Urinary bladder (tissue), 4 donors: ENCODE measurements at places on chromosomes 4 and X. TPM values are rescaled to one million over a fixed set of nuclear protein-coding genes. Genes with fewer than 3 reads are reported as not detected.
A peak's percentile ranks its signal among the peaks of the same experiment; 100 is the strongest.

GRCh38 chr4:8316911-8317351 lies 47.4 kb downstream of the HTRA3 start:
- no peak for DNase-seq

- no peak for DNase-seq
Measured at GRCh38 chr4:15906020-15906443, 32.5 kb downstream of the FGFBP1 start.

DNA sequence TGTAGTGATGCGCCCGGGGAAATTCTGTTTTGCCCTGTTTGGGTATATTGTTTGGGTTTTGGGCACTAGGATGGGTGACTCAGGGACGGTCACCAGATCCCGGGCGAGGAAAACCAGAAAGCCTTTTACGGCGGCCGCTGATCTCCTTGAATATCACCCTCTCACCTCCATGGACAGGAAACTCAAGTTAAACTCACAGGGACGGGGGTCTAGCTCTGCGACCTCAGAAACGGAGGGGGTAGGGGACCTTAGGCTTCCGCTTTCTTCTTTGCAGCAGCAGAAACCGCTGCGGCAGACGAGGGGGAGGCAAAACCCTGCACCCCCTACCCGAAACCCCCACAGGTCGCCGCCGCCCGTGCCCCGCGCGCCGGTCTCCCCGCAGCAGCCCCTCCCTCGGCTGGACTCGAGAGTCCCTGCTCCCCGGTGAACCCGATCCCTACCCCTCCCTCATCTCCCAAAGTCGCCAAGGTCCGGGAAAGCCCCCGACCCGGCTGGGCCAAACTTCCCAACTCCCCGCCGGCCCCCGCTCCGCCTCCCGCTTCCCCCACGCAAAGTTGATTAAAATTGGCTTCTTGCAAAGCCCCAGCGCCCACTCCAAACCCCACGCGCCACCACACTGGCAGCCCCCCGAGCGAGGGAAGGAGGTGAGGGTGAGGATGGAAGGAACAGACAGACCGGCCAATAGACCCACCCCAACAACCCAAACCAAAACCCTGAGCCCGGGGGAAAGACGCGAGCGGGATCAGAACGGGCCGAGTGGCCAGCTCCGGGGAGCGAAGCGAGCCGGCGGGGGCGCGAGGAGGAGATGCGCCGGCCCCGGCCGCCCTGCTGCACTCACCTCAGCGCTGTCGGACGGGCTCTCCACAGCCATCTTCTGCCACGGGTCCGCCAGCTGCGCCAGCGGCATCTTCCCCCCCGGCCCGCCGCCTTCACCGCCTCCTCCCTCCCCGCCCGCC lies 705 bp downstream of the RPS6KA3 start:
- DNase-seq: no peak

The COX7B2 gene
- total RNA-seq: not detected

DNA sequence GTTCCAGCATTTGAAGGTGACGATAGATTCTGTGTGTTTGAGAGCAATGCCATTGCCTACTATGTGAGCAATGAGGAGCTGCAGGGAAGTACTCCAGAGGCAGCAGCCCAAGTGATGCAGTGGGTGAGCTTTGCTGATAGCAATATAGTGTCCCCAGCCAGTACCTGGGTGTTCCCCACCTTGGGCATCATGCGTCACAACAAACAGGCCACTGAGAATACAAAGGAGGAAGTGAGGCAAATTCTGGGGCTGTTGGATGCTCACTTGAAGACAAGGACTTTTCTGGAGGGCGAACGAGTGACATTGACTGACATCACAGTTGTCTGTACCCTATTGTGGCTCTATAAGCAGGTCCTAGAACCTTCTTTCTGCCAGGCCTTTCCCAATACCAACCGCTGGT lies 142.0 kb downstream of the PLS3 start:
- DNase-seq: no peak

DNA sequence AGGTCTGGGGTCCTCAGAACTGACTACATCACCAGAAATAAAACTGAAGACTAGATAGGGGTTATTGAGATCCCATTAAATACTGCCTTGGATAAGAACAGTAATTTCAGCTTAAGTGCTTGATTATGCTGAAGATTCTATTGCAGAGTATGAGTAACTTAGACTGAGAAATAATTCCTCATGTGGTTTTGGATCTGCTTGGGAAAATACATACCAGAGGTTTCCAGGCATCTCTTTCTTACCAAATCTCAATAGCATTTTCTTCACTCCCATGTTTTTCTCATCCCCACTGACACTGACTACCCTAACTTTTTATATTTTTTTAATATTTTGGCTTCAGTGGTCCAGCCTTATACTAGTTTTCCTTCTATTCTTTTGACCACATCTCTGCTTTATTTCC lies 92.0 kb upstream of the TEX13D start:
- no peak for DNase-seq

- DNase-seq: no peak
Measured at GRCh38 chr4:186740822-186741221, 17.2 kb upstream of the FAT1 start.

The ABLIM2 gene
- total RNA-seq: 1.1 TPM

The NSUN7 gene
- 9.0 TPM for total RNA-seq

- DNase-seq: no peak
Measured at GRCh38 chr4:5096261-5096660, 45.0 kb downstream of the STK32B start.

- no peak for DNase-seq
Measured at GRCh38 chr4:95188701-95189370, 359.9 kb downstream of the UNC5C start.

The ABCG2 gene
- 22.9 TPM for total RNA-seq

The GLRA2 gene
- 1.6 TPM for total RNA-seq

DNA sequence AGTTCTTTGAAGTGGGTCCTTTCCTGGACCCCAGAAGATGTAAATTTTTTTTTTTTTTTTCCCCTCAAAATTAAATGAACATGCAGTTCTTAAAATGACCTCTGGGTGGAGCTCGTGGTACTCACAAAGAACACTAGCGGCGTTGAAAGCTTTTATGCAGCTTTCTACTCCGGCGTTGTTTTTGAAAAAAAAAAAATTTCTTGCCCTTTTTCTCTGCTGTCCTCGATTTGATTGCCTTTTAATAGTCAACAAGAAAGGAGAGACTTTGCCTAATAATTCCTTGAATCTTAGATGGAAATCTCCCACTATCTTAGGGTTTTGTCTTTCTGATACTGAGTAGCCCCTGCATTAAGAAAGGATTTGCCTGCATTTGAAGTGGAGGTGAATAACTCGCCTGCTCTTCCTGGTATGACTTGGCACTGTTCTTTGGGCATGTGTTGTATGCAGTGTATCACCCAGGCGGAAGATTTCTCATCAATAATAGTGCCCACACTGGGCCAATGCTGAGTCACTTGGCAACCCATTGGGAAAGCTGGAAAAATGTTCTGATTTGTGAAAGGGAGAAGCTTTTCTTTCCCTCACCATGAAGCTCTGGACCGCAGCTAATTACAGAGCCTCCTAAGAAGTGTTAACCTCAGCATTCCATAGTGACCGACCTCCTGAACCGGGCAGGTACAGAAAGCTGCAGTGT lies 104.0 kb downstream of the PHEX start:
- no peak for DNase-seq

The DGAT2L6 gene
- total RNA-seq: not detected

GRCh38 chrX:96424007-96424406 lies 260.6 kb upstream of the DIAPH2 start:
- DNase-seq: no peak

GRCh38 chrX:952816-953215 lies 259.6 kb downstream of the CRLF2 start:
- DNase-seq: no peak

The PTCHD1 gene
- total RNA-seq: 6.0 TPM

- no peak for DNase-seq
Measured at GRCh38 chrX:13373431-13374187, 53.8 kb upstream of the ATXN3L start.

GRCh38 chr4:13615161-13615560 lies 12.4 kb downstream of the BOD1L1 start:
- DNase-seq: no peak

DNA sequence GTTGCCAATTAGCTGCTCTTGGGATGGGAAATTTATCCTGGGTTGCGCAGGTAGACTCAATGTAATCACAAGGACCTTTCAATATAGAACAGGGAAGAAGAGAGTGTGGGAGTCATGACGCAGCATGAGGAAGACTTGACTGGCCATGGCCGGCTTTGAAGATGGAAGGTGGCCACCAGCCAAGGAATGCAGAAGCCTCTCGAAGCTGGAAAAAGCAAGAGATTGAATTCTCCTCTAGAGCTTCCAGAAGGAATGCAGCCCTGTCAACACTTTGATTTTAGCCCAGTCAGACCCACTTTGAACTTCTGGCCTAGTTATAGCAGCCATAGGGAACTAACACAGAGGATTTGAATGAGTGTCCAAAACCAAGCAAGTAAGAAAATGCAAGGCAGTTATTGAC lies 14.7 kb upstream of the SH3KBP1 start:
- DNase-seq: no peak

GRCh38 chr4:152209772-152210493 lies 326.0 kb downstream of the FBXW7 start:
- no peak for DNase-seq

DNA sequence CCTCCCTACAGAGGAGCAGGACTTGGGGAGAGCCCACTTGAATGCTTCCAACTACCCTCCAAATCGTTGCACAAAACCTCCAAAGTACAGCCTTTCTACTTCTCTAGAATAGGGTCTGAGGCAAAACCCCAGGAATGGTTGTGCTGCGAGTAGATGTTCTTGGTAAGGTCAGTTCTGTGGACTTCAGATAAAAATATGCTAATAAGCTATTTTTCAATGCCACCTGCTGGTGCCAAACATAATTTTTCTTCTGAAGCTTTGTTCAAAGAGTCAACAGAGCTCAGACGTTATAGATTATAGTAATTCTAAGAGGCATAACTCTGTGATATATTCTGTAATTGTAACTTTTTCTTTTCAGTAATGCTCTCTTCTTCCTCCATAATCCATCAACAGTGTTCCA lies 425.7 kb downstream of the GPAT3 start:
- no peak for DNase-seq

The SHISA3 gene
- 2.1 TPM for total RNA-seq

DNA sequence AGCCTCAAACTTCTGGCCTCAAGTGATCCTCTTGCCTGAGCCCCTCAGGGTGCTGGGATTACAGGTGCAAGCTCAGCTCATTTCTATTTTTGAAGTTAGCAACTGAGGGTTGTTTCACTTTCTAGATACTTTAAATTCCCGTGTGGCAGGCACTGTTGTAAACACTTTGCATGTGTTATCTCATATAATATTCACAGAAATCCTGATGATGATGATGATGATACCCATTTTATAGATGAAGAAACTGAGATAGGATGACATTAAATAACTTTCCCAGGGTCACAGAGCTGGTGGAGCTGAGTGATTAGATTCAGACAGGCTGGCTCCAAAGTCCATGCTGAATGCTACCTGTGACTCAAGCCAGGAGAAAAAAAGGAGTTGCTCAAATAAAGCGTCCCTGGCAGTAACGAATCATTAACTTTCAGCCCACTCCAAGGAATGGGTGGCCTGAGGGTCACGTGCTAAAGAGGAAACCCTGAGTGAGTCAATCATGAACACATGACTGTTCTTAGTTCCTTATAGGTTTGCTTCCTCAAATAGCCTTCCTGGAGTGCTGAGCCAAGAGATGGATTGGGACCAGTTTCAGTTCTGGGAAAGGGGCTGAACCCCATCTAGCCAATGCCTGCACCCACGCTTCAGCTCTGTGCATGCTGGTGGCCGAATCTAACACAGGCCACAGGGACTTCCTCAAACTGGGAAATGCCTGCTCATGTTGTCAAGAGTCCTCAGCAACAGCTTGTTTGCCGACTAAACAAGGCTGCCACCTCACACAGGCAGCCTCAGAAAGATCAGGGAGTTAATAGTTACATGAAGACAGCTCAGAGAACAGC lies 52.8 kb downstream of the RBM47 start:
- DNase-seq: peak; percentile 47

The TRIM75 gene
- not detected for total RNA-seq

The ANK2 gene
- 149 TPM for total RNA-seq
